Foreskin keratinocyte (primary cell): ENCODE measurements at places on chromosomes 13 and 19.

- DNase-seq = no peak
These were observed 210.4 kb downstream of the DCLK1 start for GRCh38 chr13:35920816-35921215.

DNA sequence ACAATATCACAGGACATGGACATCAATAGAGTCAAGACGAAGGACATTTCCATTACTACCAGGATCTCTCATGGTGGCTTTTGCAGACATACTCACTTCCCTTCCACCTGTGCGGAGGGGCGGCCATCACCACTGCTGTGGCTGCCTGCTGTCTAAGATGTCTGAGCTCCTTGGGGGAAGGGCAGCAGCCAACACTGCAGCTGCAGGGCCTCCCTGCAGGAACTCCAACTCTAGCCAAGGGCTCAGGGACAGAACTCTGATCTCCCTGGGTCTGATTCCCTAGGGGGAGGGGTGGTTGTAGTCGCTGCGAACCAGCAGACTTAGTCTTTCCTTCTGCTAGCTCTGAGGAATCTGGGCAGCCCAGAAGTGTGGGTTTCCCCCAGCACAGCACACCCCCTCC lies 78.9 kb upstream of the ANKRD10 start:
- no peak for DNase-seq

DNA sequence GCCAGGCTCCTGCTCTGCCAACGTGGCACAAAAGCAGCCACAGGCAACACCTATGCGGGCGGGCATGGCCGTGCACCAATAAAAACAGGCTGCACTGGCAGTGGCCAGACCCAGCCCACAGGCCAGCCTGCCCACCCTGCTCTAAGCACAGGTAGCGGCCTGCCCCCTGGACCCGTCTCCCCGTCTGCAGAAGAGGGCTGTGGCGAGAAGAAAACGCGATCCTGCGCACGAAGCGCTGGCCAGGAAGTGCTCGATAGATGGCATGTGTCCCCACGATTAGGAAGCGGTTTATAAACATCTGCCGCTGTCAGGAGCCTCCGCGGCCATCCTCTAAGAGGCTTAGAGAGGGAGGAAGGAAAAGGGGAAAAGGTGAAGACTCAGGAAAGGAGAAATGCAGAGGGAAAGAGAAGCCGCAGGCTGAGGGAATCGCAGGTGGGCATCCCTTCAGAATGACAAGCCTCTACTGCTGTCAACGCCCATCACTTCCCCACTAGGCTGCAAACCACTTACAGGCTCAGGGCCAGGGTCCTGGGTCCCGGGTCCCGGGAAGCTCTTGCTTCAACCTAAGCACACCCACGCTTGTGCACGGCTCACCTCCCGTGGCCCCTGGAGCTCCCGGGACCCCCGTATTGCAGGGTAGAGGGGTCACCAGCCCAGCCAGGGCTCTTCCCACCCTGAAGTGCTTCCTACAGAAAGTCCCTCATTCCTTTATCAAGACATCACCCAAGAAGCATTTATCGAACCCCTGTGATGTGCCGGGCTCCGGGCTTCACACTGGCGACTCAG lies 10.5 kb downstream of the MLLT1 start:
- no peak for DNase-seq

GRCh38 chr19:46624958-46625661 lies at the start of gene PTGIR:
TSS of gene PTGIR (minus strand) at chr19:46625089. CDS start at chr19:46624225, 864 bp downstream.
- no peak for DNase-seq

DNA sequence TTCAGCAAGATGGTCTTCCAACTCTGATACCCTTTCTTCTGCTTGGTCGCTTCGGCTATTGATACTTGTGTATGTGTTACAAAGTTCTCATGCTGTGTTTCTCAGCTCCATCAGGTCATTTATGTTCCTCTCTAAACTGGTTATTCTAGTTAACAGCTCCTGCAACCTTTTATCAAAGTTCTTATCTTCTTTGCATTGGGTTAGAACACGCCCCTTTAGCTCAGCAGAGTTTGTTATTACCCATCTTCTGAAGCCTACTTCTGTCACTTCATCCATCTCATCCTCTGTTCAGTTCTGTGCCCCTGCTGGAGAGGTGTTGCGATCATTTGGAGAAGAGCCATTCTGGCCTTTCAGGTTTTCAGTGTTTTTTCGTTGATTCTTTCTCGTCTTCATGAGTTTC lies 18.7 kb downstream of the ACOD1 start:
- no peak for DNase-seq

DNA sequence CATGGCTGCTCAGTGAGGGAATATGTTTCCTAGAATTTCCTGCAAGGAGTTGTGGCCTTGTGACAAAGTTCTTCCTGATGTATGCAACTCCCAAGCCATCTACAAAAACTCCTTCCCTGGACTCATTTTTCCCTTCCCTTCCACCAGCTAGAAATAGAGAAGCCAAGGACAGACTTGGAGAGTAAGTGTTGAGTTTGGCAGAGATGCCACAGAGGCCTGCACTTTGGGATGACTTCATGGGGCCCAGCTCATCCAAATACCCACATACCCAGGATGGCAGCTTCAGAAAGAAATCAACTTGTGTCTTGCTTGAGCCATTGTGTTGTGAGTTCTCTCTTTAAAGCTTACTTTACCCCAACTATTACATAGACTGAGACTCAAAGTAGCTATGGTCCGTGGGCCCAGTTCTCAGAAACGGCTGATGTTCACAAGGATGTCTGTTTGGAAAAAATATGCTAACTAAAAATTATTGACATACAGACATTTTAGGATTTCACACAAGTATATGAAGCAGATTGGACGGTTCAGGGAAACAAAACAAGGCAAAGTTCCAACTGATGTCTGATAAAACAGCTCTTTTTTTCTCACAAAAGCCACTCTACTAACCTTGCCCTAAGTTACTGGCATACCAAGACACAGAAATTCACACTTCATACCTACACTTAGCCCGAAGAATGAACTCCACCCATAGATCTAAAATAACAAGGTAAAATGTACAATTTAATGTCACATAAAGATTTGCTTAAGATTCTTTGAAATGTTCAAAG lies 107.9 kb downstream of the NALCN start:
- DNase-seq = no peak

- no peak for DNase-seq
These were observed 38.7 kb downstream of the NFIX start for GRCh38 chr19:13033819-13034611.

DNA sequence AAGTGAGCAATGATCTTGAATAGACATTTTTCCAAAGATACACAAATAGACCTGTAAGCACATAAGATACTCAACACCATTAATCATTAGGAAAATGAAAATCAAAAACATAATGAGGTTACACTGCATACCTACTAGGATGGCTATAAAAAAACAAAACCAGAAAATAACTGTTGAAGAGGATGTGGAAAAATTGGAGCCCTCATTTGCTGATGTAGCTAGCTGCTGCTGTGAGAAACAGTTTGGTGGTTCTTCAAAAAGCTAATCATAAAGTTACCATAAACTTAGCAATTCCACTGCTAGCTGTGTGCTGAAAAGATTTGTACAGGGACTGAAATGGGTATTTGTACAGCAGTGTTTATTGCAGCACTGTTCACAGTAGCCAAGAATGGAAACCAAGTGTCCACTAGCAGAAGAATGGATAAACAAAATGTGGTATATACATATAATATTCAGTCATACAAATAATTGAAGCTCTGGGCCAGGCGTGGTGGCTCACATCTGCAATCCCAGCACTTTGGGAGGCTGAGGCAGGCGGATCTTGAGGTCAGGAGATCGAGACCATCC lies 46.2 kb downstream of the PDS5B start:
- no peak for DNase-seq

DNA sequence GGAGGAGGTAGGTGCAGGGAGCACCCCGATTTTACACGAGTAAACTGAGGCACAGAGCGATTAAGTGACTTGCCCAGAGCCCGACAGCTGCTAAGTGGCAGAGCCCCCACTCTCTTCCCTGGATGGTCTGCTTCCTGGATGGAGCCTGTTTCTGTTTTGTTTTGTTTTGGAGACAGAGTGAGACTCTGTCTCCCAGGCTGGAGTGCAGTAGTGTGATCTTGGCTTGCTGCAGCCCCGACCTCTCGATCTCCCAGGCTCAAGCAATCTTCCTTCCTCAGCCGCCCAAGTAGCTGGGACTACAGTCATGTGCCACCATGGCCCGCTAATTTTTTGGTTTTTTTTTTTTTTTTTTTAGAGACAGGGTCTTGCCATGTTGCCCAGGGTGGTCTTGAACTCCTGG lies 17.3 kb downstream of the BICRA start:
- no peak for DNase-seq

DNA sequence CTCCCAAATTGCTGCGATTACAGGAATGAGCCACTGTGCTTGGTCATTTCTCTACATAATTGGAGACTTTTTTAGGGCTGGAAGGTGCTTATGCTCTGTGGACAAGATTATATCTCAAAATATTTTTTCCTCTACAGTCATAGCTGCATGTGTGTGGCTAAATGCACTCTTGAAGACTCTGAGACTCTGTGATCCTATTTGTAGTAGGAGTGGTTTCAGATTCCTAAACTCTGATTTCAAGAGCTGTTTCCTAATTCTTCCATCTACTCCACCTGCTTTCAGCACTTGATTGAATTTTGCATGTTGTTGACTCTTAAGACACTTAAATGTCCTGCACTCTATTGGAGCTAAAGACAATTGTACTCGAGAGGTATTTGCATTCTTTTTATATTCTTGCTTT lies 78.0 kb downstream of the KLF5 start:
- no peak for DNase-seq

DNA sequence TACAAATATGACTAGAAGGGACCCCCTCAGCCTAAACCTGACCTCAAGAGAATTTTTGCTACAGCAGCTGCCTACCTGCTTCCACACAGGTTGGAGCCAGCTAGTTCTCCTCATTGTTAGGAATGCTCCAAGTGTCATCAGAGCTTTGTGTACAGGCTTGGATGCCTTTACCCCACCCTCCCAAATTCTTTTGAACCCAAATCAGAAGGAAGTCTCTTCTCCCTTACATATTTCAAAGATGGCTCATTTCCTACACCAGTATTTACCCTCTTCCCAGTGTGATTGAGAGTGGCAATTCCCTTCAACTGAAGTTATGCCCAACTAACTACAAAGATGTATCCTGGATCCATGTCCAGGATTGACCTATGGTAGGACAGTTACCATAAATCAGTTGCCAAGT lies 323.2 kb downstream of the OXGR1 start:
- peak; percentile 78 for DNase-seq

DNA sequence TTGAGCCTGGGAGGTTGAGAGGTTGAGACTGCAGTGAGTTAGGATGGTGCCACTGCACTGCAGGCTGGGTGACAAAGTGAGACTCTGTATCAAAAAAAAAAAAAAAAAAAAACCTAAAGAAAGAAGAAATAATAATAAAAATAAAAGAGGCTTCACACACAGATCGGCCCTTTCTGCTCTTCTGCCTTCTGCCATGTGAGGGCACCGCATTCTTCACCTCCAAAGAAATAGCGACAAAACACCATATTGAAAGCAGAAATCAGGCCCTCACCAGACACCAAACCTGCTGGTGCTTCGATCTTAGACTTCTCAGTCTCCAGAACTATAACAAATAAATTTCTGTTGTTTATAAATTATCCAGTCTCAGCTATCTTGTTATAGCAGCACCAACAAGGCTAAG lies 3.0 kb downstream of the ZNF649 start:
- no peak for DNase-seq

DNA sequence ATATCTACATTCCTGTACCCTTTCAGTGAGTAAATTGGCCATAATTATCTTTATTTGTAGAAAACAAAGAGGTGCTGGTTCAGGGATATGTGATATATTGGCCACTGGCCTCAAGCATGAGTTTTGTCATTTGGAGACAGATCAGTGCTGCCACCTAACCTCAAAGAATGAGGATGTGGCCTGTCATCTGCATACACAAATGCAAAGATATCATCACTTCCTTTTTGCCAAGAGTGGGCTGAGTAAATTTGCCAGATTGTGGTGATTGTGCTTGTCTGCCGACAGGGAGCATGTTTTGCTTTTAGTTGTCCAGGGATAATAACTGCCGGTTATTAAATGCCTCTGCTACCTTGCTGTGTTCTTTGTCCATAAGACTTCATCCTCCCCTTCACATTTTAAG lies 44.2 kb downstream of the WASF3 start:
- DNase-seq = peak; percentile 17

- no peak for DNase-seq
These were observed 9.5 kb downstream of the ZNF432 start for GRCh38 chr19:52039169-52039568.

DNA sequence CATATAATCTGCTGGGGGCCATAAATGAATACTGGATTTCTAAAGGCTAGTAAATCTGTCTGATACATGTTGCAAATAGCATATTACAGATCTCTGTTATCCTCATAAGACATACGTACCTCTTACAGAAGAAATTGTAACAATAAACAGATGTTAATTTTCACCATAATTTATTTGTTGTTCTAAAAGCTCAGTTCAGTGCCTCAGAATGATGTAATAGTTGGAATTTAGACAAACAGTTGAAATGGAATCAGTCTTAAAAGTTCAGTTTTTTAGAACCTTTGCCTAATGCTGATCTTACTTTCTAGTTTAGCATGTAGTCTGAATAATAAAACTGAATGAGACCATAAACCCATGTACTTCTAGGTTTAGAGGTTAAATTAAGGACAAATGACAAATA lies 43.1 kb downstream of the B3GLCT start:
- DNase-seq = no peak

GRCh38 chr13:101627556-101627943 lies 175.1 kb downstream of the ITGBL1 start:
- no peak for DNase-seq

DNA sequence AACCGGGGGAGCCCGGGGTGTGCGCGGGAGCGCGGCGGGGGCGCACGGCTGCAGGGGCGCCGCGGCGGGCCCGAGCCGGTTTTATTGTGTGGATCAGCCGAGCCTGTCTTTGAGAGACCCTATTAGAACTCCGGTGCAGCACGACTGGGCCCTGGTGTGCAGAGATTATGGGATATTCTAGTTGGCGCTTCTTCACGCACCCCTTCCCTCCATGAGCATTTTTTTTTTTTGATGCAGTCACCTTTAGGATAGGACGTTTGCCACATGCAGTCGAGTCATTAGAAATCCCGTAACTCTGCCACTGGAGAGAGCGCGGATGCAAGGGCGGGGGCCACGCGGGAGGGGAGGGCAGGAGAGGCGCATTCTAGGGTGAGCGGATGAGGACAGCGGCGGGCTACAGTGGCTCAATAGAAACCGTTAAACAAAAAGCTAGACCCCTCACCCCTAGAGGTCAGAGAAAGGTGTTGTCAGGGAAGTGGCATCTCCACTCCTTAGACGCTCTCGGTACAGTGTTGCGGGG lies 3.7 kb downstream of the FGF9 start:
- DNase-seq = no peak

- DNase-seq = no peak
These were observed 63.9 kb downstream of the POSTN start for GRCh38 chr13:37534676-37535075.

DNA sequence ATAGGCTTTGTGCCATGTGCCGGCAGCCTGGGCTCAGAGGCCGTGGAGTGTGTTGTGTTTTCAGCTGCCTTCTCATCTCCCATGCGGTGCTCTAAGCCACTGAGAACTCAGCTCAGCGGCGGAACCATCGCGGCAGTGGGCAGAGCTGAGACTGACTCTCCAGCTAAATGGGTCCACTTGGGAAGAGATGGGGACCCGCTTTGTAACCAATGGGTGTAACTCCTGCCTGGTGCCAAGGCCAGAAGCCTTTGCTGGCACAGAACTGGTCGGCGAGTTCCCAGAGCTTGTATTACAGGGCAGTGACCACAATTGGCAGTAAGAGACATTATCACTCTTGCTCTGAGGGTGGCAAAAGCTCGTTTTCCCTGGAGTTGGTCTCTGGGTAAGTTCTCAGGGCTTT lies 183.0 kb downstream of the STK24 start:
- DNase-seq = no peak

- peak; percentile 98 for DNase-seq
These were observed 1832.8 kb upstream of the MIR17HG start for GRCh38 chr13:89514534-89515312.

GRCh38 chr13:75620020-75620419 lies 16.1 kb upstream of the LMO7 start:
- no peak for DNase-seq
